ENCODE measurements at places on chromosomes 1 and 21.

DNA sequence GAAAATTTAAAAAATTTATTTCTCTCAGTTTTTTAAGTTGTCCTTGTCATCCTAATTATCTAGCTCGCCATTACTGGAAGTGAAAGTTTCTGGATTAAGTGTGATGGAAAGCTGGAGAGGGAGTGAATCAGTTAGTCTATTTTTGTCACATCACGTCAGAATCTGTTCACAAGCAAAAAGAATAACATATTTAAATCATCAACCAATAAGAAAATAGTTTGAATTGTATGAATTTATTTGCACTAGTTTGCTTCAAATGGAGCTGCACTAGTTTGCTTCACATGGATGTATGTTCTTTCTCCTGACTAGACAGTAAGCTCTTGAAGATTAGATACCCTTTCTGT is 22.8 kb downstream of the PHC2 start:
- no peak for DNase-seq

DNA sequence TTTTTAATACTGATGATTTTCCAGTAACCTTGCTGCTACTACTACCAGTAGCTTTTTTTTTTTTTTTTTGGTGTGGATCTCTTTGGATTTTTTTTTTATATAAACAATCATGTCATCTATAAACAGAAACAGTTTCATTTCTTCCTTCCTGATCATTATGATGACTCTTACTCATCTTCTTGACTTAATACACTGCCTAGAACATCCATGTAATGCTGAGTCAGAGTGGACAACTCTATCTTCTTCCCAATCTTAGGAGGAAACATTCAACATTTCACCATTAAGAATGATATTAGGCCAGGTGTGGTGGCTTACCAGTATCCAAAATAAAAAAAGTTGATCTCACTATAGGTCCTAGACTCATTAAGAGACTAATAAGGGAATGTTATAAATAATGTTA is 69.1 kb downstream of the RUSC1 start:
- DNase-seq, result no peak

DNA sequence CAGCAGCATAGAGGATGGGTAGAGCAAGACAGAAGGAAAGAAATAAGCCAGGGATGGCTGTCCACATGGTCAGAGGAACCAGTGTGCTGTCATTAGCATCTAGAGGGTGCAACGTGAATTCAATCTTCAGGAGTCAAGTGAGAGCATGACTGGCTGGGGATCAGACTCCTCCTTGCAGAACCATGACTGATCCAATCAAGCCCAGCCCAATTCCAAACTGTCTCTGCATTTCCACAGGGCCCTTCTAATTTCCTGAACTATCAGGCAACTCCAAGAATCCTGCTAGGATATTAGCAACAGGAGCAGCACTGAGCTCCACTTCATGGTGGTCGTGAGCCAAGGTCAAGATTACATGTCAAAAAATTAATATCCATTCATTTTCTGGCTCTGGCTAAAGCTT is 166.8 kb upstream of the CAMK1G start:
- no peak for DNase-seq

- no peak for DNase-seq
Measured at GRCh38 chr1:200625381-200625824, 4.9 kb upstream of the KIF14 start.

DNA sequence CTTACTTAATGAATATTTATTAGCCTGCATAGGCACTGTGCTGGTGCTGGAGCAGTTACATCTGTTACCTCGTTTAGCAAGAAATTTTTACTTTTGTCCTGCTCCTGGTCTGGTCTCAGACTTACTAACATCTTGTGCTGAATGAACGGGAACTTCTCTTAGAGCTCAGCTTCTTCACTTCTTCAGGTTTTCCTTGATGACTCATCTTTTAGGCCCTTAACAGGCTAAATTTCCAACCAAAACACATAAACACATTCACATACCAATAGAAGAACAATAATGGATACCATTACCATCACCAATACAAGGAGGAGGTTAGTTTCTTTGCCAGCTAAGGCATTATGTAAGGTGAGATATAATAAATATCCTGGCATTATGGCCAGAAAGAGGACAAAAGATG is 68.9 kb downstream of the IFI44 start:
- DNase-seq, result no peak

DNA sequence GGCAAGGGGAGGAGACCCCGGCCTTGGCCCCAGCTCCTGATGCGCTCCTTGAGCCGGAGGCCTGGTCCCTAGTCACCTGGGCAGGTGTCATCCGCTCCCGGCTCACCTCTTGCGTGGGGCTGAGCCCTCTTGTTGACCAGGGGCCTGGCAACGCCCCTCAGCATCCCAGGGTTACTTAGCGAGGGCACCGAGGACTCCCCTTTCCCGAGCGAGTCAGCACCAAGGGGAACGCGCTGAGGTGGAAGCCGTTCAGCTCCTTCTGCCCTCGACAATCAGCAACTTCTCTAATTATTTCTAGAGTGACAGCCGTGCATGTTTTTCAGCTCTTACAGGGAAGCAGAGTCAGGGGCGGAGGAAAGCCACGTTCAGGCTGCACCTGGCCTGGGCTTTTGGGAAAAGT is 522 bp downstream of the SLC45A1 start:
- no peak for DNase-seq

DNA sequence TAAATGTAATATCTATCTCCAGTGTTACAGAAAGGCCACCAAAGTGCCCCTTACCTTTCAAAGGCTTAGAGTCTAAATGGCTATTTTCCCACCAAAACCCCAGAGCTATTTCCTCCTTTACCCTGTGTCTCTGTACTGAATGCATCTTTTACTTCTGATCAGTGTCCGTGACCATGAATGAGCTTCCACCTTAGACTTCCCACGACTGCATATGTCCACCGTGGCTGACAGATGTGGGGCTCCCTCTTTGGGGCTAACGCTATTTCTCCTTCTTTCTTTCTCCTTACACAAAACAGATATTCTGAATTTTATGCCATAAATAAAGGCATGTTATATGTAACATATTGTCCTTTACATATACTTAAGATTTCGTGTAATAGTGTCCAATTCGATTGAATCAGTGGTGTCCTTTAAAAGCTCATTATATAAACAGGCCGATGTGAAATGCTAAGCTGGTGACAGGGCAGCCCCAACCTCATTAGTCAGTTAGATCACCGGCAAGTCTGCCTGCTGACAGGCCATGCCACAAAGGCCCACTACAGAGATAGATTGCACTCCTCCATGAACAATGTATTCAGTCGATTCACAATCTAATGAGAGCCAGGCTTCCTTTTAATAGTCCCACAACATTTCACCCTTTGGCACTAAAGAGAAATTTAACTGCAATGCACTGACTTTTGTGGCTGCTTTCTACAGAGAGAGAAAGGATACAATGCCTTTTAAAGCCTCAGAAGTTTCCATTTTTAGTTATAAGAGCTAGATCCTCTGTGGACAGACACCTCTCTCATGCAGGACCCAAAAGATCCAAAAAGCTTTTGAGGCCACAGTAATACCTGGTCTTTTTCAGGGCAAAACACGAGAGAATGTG is 297.9 kb downstream of the PCP4 start:
- no peak for DNase-seq

DNA sequence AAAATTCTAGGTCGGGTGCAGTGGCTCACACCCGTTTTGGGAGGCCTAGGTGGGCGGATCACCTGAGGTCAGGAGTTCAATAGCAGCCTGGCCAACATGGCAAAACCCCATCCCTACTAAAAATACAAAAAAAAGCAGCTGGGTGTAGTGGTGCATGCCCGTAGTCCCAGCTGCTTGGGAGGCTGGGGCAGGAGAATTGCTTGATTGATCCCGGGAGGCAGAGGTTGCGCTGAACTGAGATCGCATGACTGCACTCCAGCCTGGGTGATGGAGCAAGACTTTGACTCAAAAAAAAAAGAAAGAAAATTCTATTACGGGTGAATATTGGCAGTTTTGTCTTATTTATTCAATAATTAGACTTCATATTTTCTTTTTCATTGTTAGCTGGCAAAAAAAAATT is 62.1 kb downstream of the SNX7 start:
- DNase-seq, result no peak

- DNase-seq, result no peak
Measured at GRCh38 chr1:80825067-80825466, 975.7 kb upstream of the ADGRL2 start.

- no peak for DNase-seq
Measured at GRCh38 chr1:185158800-185159199, 1.8 kb downstream of the SWT1 start.
